HCT116 (cell line): ENCODE measurements at places on chromosomes 3 and 15. TPM values are rescaled to one million over a fixed set of nuclear protein-coding genes. Genes with fewer than 3 reads are reported as not detected.
A peak's percentile ranks its signal among the peaks of the same experiment; 100 is the strongest.

- peak; percentile 15 for DNase-seq
These were observed 67.9 kb upstream of the MITF start for GRCh38 chr3:69671082-69671952.

DNA sequence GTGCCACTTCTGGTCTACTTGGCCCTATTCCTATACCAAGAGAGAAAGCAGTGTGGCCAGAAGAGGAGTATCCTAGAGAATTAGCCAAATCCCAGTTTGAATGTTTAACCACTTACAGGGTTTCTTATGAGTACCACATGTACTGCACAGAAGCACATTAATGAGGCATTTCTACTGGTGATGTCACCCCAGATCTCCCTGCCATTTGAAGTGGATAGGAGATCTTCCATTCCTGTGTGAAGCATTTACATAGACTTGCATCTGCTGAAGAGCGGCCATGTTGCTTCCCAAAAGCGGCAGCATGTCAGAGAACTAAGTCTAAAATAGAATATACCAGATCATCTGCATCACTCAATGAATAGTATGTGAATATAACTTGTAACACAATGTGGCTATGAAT, 108.4 kb upstream of the TUSC7 start:
- no peak for DNase-seq

GRCh38 chr3:16841904-16842271, 42.9 kb upstream of the PLCL2 start:
- no peak for DNase-seq

The CCDC39 gene
- total RNA-seq = not detected

The GP5 gene
- 0.15 TPM for total RNA-seq

- no peak for DNase-seq
These were observed 256.0 kb upstream of the CBLB start for GRCh38 chr3:106124818-106125217.

The SAMMSON gene
- total RNA-seq = not detected

DNA sequence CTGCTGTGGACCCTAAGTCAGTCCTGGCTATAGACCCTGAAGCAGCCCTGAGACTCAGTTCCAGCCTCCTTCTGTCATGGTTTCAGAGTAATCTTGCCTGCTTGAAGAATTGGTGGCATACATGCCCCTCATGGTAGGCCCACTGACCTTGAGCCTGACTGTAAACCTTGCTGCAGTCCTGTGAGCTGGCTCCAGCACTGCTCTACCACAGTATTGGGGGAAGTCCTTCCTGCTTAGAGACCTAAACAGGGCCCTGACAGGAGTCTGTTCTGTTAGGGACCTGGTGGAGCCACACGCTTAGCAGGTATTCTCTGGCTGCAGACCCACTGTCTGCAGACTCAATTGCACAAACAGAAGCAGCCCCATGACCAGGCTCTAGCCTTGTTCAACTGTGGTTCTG, 47.1 kb downstream of the OXSM start:
- no peak for DNase-seq
